ENCODE measurements at places on chromosomes 5 and 9.

- DNase-seq: no peak
These were observed 67.3 kb downstream of the SCAI start for GRCh38 chr9:125075997-125076396.

DNA sequence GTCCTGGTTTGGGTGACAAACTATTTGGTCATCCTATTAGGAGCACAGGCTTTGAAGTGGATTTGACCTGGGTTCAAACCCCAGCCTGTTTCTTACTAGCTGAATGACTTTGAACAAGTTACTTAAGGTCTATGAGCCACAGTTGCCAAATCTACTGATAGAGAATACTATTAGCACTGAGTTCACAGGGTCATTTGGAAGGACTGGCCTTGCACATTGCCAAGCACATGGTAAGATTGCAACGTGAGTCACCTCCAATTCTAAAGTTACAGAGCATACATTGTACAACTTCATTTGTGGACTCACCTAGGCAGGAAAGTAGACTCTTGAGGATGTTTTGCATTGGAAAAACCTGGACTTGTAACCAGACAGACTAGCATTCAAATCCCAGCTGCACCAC is 38.9 kb downstream of the MFAP3 start:
- DNase-seq: no peak

- no peak for DNase-seq
These were observed 39.3 kb upstream of the MVB12B start for GRCh38 chr9:126287166-126287866.

DNA sequence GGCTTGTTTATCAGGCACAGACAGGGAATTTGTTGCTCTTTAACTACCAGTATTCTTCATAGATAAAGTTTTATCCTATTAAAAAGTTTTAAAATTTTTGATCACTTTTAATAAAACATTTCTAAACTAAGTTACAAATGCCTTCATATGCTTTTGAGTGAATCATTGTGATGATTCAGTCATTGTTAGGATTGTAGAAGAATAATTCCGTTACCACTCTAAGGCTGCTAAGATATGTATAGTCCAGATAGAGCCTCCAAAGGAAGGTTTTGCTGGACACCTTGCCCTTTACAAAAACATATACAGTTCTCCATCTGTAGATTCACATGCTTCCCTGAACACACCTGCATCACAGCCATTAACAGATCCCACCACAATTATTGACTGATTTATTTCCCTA is 233.7 kb downstream of the SPOCK1 start:
- DNase-seq: no peak

Data from activated T-cell treated with anti-CD3 and anti-CD28 coated beads for 48 hours (primary cell).